ENCODE measurements at places on chromosomes 2 and 18. TPM values are rescaled to one million over a fixed set of nuclear protein-coding genes. Genes with fewer than 3 reads are reported as not detected.

Gene CCDC74A
- 5.2 TPM for total RNA-seq

Gene KCNG2
- not detected for total RNA-seq

Gene SCN3A
- not detected for total RNA-seq

Gene ITSN2
- 21.8 TPM for total RNA-seq

Gene ALLC
- total RNA-seq: not detected

Gene UGT1A1
- total RNA-seq: not detected

Gene LDAH
- total RNA-seq: 14.9 TPM

Gene LOXHD1
- total RNA-seq: not detected

Gene ZRANB3
- total RNA-seq: 4.3 TPM

Gene RBM45
- 15.3 TPM for total RNA-seq

Gene TRABD2A
- total RNA-seq: 0.54 TPM

Gene MC5R
- total RNA-seq: not detected

Gene PSTPIP2
- total RNA-seq: 9.2 TPM

Gene MYL1
- total RNA-seq: not detected

Gene SANBR
- total RNA-seq: 8.7 TPM

Gene TPO
- total RNA-seq: not detected

Gene PLCD4
- total RNA-seq: not detected

Gene SF3B6
- total RNA-seq: 102 TPM

Gene RPIA
- total RNA-seq: 5.7 TPM

Gene ITGB6
- total RNA-seq: 1,146 TPM

Gene CCDC102B
- not detected for total RNA-seq

Gene CDH19
- not detected for total RNA-seq

Gene PRKAG3
- not detected for total RNA-seq

Gene PLCL1
- total RNA-seq: 0.11 TPM

Gene SERPINB13
- total RNA-seq: not detected

Gene YWHAQ
- total RNA-seq: 614 TPM

Gene DHRS9
- total RNA-seq: not detected

Gene EVX2
- total RNA-seq: not detected

Gene PLA2R1
- 2.7 TPM for total RNA-seq

Gene CKAP2L
- total RNA-seq: 4.9 TPM

Gene ARHGAP25
- 0.79 TPM for total RNA-seq

Gene REG1B
- not detected for total RNA-seq

Gene TIGD1
- 3.4 TPM for total RNA-seq

Gene MTX2
- total RNA-seq: 13.0 TPM

Gene GEN1
- total RNA-seq: 15.2 TPM

Gene ARHGAP15
- total RNA-seq: not detected

Gene DOCK10
- total RNA-seq: 0.76 TPM

Gene AAK1
- 53.8 TPM for total RNA-seq

Gene ERFE
- total RNA-seq: not detected

Gene DSC2
- total RNA-seq: 69.5 TPM

Gene FANCL
- total RNA-seq: 17.8 TPM

Gene HJURP
- total RNA-seq: 7.9 TPM

Gene PCARE
- not detected for total RNA-seq

Measured in placental epithelial cell (primary cell).